ENCODE measurements at places on chromosomes 5 and 9.

GRCh38 chr5:175535796-175536195, 57.4 kb downstream of the SFXN1 start:
- DNase-seq = no peak

GRCh38 chr5:124697933-124698591, 48.4 kb downstream of the ZNF608 start:
- no peak for DNase-seq

DNA sequence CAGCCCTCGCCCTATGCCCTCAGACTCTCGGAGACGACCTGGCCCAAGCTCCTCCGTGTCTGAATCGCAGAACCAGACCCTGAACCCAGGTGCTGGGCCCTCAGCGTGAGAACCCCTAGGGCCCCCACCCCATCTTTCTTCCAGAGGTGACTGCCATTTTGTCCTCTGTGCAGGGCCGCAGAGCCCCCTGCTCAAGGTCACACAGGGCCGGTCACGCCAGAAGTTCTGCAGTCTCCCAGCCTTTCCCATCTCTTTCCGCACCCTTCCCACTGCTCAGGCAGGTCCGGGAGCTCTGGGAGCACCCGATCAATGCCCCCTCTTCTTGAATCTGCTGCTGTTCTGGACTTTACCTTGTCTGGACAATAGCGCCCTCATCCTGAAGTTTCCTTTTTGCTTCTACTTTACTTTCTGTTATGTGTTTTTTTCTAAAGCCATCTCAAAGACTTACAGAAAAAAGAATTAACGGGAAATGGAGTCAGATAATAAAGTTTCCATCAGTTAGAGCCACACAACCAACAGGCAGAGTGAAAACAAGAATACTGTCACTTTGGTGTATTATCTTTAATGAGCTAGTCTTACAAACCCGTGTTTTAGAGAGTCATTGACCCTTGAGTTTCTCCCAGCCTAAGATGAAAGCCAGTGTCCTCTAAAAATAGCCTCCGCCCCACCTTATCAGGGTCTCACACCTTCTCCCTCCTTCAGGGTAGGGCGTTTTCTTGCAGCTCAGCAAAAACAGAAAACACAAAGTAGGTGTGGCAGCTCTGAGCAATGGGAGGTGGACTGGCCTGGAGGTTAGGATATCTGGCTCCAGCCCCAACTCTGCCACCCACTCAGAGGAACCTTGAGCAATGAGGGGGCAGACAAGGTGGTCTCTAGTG, 1.8 kb downstream of the TMOD1 start:
- DNase-seq = no peak

GRCh38 chr5:57034201-57034916, 82.4 kb upstream of the MIER3 start:
- no peak for DNase-seq

DNA sequence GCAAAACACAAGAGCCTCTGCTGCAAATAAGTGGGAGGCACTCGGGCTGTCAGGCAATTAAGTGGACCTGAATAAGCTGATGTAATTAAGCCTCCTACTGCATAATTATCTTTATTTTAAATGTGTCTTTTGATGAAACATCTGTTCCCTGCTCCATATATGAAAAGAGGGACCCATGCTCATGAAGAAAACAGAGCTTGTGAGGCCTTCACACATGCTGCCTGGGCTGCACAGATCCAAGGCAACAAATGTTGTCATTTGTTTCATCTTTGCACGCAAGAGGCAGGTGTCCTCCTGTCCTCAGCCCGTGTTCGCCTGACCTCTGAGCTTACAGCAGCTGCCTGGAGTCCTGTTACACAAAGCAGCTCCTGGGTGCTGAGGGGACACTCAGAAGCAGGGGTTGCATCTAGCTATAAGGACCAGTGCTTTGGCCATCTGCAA, 381.1 kb downstream of the ZNF608 start:
- no peak for DNase-seq

- DNase-seq = no peak
Observed at GRCh38 chr5:63152871-63153270, 574.3 kb downstream of the LRRC70 start.

DNA sequence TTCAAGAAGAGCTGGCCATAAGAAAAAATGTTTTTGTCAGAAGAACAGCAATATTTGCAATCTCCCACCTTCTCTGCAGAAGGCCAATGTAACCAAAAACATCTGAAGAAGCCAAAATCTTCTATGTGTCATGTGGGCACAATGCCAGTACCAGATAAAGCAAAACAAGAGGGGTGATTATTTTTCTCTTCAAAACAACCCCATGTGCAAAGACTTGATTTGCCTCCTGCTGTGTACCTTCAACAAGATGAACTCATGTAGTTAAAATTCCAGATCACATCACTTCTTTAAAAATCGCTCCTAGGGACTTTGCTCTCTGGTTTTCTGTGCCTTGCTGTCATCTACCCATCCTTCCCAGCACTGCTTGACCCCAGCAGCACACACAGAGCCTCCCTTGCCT, 134.0 kb upstream of the MAP3K1 start:
- DNase-seq = peak; percentile 67

DNA sequence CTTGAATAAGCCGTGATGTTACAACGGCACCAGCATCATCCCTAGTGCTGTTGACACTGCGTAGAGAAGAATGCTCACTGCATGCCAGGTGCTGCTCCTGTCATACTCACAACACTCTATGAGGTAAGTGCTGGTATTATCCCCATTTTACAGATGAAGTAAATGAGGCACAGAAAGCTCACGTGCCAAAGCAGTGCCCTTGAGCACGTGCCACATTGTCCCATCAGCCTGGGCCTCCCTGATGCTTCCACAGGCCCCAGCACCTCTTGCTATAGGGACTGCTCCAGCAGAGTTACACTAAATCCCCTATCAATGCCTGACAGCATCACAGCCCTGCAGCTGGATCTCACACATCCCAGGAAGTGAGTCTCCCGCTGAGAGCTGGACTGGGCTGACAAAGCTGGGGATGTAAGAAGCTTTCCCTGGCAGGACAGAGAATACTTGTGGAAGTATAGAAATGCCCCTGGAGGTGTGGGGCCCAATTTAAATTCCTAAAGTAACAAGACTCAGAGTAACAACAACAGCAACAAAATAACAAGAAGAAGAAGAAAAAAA, 216.1 kb downstream of the FSTL4 start:
- DNase-seq = no peak

DNA sequence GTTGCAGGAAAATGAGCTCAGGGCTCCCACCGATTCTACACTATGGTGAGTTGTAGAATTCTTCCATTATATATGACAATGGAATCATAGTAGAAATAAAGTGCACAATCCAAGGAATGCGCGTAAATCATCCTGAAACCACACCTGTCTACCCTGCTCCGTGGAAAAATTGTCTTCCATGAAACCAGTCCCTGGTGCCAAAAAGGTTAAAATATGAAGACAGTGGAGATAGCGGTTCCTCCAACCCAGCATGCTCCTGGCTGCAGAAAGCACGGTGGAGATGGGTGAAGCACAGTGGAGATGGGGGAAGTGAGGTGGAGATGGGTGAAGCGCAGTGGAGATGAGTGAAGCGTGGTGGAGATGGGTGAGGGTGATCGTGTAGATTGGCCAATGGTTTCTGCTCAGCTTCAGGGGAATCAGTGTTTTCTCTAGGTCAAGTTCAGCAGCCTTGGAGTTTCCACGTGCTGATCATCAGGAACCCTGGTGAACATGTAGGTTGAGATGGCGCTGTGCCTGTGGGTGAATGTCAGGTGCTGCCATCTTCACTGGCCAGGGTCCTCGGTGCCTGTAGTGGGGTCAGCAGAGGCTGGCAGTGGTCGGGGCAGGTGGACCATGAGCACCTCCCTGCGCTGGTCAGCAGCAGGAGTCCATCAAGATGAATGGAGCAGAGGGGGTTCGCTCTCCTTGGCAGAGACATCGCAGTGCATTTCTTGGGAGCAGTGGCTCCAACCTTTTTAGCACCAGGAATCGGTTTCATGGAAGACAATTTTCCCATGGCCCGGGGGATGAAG, 20.3 kb downstream of the PAEP start:
- DNase-seq = no peak

DNA sequence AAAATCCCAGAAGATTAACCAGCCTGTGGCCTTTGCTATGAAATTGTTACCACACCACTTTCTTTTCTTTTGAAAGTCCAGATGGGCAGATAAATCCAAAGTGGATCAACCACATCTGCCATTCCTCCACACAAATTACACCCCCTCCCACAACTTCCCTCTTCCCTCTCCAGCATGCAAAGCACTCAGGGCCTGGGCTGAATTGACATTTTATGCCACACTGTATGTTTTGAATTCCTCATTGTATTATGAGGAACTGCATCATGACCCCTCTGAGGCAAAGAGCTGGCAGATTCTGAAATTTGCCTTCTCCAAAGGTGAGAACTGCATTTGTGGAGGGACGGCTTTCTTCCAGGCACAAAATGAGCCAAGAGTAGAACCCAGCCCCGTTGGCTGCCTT, 589.2 kb upstream of the KLF4 start:
- no peak for DNase-seq

GRCh38 chr5:170571875-170572852, 68.3 kb downstream of the KCNIP1 start:
- no peak for DNase-seq

DNA sequence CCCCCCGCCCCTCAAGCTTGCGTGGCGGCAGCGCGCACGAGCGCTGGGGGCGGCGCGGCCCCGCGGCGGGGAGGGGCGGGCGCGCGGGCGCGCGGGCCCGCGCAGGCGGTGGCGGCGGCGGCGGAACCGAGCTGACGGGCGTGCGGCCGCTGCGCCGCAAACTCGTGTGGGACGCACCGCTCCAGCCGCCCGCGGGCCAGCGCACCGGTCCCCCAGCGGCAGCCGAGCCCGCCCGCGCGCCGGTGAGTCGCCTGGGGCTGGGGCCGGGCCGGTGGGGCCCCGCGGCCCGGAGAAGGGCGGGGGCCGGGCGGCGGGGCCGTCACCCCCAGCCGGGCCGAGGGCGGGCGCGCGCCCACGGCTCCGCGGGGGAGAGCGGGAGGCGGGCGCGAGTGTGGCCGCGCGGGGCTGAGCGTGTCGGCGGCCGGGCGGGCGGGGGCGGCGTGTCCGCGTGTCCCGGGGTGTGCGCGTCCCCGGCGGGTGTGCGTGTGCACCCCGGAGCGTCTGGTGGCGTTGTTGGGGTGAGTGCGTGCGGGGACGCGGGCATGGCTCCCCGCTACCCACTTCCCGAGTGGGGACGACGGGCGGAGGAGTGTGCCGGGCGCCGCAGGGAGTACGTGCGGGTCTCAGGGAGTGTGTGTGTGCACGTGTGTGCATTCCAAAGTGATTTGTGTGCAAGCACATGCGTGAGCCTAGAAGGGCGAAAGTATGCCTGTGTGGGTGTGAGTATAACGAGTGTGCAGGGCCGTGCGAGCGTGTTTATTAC, at the start of gene NEK6:
NEK6 (plus strand) TSS at position 106 of the 763 bp plus-strand sequence. CDS start 44,016 bp downstream, outside the sequence.
- peak; percentile 55 for DNase-seq

- peak; percentile 28 for DNase-seq
Observed at GRCh38 chr5:81140943-81141342, 92.2 kb upstream of the CKMT2 start.

DNA sequence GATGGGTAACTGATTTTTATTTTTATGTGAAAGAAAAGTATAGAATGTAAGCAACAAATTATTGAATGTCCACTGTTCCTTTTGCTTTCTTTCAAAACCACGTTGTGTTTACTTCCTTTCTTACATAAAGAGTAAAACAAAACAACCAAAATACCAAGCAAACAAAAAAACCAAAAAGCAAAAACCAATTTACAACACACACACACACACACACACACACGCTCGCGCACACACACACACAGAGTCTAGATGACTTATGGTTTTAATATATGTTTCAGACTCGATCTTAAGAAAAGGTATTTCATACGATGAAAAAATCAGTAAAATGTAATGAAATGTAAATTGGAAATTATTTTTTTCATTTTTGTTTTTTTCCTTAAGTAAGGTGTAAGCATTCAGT, 80.3 kb downstream of the ADGRV1 start:
- DNase-seq = no peak

DNA sequence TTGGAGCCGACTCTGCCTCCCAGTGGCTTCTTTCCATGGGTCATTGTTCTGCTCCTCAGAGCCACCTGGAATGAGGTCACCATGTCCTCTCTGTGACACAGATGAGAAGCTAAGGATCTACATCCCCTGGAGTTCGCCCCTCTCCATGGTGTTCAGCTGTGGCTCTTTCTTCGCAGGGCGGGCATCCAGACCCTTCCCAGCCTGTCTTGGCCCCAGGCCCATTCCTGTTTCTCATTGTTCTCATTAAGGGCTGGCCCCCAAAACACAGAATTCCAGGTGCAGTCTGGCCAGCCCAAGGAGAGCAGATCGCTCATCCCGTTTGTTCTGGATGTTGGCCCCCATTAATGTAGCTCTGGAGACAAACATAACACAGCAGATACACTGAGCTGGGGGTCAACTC, 66.4 kb upstream of the COL15A1 start:
- no peak for DNase-seq

Data from EL (cell line).